DMS79 (cell line): ENCODE measurements at places on chromosomes 3 and 15.

DNA sequence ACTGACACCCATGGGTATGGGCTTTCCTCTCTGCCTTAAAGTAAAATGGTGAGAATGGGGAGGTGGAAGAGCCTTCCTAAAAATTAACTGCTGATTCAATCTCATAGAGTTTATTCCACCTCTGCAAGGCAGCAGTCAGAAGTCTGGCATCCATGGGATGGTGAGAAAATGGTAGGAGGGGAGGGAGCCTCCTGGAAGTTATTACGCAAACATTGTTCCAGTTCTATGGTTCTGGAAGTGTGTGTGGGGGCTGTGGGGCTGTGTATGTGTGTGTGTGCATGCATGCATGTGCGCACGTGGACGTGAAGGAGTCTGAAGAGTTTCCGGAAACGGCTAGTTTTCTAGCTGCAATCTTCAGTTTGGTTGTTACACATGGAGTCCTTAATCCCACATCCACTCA is 177.6 kb downstream of the KCNAB1 start:
- no peak for DNase-seq

DNA sequence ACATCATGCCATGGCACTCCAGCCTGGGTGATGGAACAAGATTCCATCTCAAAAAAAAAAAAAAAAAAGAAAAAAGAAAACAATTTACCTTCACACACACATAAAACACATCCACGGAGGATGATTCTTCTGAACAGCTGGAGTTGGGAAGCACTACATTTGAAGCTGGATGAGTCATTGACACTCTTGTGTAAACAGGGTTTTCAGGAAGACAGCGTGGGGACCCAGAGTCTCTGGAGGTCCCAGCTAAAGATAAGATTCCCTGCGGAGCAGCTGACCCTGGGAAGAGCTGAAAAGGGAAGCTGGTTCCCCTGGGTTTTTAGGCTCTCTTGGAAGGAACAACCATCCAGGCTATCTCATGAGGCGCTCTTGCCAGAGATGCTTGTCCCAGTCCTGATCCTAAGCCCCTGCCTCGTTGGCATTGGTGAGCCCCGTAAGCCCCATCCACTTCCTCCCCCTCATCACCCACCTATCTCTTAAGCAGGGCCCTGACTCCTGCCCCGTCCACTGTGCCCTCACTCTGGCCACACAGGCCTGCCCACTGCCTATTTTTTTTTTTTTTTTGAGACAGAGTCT is 32.0 kb upstream of the FURIN start:
- no peak for DNase-seq

DNA sequence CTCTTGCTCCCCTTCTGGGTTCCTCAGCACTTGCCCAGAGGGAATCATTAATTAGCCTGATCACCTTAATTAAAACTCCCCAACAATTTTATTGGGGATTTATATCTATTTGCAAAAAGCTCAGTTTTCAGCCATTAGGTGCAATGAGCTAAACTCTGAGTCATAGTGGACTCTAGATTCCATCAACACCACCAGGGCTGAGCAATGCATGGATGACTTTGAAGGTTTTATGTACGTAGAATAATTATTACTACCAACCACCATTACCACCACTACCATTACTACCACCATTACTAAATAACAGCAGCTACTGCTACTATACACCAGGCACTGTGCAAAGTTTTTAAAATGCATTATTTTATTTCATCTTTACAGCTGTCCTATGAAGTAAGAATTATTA is 81.2 kb downstream of the ZNF621 start:
- DNase-seq, result no peak

- no peak for DNase-seq
Measured at GRCh38 chr15:76339305-76340197, 3.0 kb downstream of the ISL2 start.

DNA sequence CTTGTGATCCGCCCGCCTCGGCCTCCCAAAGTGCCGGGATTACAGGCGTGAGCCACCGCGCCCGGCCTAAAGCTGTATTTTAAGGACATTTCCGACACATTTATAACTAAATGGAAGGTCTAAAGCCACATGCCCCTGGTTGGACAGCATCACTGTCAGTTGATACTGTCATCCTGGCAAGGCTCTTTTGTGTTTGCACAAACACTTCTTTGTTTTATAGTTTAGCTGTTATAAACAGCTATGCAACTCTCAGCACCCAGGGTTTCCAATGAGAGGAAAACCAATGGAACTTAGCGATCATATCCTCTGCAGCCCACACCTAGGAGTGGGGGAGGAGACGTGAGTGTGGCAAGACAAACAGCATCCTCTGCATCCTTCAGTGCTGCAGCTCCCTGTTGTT is 19.7 kb downstream of the NIPA1 start:
- no peak for DNase-seq

DNA sequence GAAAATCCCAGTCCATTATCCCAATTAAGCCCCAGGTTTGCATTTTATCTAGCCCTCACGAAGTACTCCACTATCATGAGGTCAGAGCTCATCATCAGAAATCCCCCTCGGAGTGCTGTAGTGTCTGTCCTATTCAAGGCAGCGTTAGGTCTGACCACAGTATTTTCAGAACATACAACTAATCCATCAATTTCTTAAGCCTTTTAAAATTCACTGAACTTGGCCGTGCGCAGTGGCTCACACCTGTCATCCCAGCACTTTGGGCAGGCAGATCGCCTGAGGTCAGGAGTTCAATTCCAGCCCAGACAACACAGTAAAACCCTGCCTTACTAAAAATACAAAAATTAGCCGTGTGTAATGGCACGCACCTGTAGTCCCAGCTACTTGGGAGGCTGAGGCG is 11.9 kb downstream of the VGLL4 start:
- DNase-seq, result no peak

DNA sequence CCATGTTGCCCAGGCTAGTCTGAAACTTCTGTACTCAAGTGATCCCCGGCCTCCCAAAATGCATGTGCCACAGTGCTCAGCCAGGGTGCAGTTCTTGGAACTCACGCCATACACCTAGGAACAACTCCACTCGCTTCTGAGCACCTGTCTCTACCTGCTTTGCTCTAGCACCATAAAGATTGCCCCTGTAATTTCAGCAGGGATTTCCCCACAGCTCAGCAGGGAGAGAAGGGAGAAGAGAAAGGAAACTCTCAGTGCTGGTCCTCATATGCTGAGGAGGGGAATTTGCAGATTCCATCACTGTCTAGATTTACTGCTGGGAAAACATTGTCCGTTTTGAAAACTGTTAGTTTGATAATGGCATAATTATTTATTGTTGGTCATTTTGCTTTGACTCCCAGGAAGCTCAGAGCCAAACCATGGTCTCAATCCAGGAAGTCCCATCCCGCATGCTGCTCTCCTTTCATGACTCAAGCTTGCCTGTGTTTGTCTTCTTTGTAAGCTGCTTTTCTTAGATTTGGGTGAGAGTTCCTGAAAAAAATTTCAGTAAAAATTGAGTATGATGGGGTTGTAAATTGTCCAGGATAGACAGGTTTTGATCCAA is 24.2 kb downstream of the TRIM71 start:
- no peak for DNase-seq

GRCh38 chr3:158347966-158348365 is 223.0 kb upstream of the MLF1 start:
- DNase-seq, result no peak

DNA sequence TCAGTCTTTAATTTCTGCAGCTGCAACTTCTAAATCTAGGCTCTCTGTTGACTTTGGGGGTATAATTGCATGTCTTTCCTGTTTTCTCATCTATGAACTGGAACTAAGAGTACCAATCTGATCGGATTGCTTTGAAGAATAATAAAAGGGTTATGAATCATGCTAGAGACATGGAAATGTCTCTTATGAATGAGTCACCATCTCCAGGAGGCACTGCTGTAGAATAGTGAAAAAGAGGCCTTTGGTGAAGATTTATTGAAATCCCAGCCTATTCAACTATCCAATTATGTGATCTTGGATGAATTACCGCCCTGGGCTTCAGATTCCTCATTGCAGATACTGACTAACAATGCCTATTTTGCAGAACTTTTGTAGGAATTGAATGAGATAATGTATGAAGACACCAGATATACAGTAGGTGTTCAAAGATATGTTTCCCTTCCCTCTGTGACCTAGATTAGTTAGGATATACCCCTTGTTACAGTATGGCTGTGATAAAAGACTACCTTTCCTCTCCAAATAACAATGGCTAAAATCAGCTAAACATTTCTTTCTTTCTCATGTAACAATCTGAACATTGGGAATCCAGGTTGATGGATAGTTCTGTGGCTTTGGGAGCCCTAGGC is 11.5 kb upstream of the CMTM8 start:
- DNase-seq, result no peak

- no peak for DNase-seq
Measured at GRCh38 chr3:85081191-85081906, 122.6 kb downstream of the CADM2 start.

DNA sequence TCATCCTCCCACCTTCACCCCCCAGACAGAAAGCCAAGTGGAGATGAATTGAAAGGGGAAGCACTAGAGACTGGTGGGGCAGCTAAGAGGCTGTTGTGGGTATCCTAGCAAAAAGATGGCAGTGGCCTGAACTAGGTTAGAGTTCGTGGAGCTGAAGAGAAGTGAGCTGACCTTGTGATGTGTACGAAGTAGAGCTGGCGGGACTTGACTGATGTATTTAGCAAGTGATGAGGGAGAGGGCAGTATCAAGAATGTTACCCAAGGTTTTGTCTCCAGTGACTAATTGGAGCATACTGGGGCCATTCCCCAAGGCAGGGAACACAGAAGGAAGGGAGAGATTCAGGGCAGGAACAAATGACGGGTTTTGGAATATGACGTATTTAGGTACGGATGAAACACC is 50.0 kb upstream of the CP start:
- DNase-seq, result no peak
